ENCODE measurements at places on chromosomes 2 and 18. TPM values are rescaled to one million over a fixed set of nuclear protein-coding genes. Genes with fewer than 3 reads are reported as not detected.

DNA sequence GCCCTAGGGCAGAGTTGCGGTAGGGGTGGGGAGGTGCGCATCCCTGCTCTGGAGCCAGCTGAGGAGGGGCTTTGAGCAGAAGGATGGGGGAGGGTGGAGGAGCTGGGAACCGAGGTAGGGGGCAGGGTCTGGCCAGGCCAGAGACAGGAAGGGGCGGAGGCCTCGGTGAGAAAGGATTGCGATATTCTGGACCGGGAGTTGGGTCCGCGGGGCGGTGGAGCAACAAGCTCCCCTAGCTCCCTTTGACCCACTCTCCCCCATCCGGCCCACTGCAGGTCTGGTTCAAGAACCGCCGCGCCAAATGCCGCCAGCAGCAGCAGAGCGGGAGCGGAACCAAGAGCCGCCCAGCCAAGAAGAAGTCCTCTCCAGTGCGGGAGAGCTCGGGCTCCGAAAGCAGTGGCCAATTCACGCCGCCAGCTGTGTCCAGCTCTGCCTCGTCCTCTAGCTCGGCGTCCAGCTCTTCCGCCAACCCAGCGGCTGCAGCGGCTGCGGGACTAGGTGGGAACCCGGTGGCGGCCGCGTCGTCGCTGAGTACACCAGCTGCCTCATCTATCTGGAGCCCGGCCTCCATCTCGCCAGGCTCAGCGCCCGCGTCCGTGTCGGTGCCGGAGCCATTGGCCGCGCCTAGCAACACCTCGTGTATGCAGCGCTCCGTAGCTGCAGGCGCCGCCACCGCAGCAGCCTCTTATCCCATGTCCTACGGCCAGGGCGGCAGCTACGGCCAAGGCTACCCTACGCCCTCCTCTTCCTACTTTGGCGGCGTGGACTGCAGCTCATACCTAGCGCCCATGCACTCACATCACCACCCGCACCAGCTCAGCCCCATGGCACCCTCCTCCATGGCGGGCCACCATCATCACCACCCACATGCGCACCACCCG is 4.8 kb downstream of the OTX1 start:
- H3K4me3 ChIP-seq, result no peak overlapping the region
- H3K27ac ChIP-seq, result no peak overlapping the region
- peaks cover 57% of the 10 kb centered on the region for H3K27me3 ChIP-seq
- no peaks in the 10 kb centered on the region for H3K4me1 ChIP-seq

- DNase-seq, result no peak
- H3K4me3 ChIP-seq, result no peak overlapping the region
- H3K27me3 ChIP-seq, result no peaks in the 10 kb centered on the region
- H3K27ac ChIP-seq, result no peak overlapping the region
- no peaks in the 10 kb centered on the region for H3K36me3 ChIP-seq
- H3K4me1 ChIP-seq, result no peaks in the 10 kb centered on the region
Measured at GRCh38 chr2:5472673-5473072, 219.5 kb upstream of the SOX11 start.

DNA sequence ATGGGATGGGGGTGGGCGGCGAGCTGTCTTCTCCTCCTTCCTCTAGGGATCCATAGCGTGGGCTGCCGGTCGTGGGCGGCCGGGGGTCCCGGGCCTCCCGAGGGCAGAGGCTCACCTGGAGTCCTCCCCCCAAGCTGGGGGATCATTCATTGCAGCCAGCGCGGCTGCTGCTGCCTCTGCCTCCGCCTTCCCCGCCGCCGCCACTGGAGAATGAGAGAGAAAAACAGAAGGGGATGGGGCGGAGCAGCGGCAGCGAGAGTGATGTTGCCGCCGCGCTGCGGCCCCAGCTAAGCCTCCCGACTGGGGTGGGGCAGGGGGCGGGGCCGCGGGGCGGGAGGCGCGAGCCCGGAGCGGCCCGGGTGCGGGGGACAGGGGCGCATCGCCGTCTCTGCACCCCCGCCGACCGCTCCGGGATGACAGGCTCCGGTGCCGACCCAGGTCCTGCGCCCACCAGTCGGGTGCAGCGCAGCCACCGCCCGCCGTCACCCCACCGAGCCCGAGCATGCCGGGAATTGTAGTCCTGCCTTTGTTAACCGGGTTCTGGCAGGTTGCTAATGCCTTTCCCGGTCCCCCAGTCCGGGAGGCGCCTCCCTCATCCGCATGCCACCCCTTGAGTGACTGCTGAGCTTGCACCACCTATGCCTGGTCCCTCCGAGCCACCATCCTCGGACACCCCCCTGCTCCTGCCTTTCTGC is at the start of gene KIF3C:
Gene KIF3C, minus strand, starts transcription at position 225 of the 695 bp plus-strand sequence. CDS start 580 bp downstream, outside the sequence.
- H3K4me1 ChIP-seq, result peaks cover 5% of the 10 kb centered on the region
- no peaks in the 10 kb centered on the region for H3K27me3 ChIP-seq
- DNase-seq, result peak; percentile 70
- peak within 1 kb of the TSS; percentile 69 for H3K27ac ChIP-seq
- peak within 1 kb of the TSS; percentile 68 for H3K4me3 ChIP-seq
- H3K36me3 ChIP-seq, result no peaks in the 10 kb centered on the region

Gene POTEI
- total RNA-seq, result 0.26 TPM

DNA sequence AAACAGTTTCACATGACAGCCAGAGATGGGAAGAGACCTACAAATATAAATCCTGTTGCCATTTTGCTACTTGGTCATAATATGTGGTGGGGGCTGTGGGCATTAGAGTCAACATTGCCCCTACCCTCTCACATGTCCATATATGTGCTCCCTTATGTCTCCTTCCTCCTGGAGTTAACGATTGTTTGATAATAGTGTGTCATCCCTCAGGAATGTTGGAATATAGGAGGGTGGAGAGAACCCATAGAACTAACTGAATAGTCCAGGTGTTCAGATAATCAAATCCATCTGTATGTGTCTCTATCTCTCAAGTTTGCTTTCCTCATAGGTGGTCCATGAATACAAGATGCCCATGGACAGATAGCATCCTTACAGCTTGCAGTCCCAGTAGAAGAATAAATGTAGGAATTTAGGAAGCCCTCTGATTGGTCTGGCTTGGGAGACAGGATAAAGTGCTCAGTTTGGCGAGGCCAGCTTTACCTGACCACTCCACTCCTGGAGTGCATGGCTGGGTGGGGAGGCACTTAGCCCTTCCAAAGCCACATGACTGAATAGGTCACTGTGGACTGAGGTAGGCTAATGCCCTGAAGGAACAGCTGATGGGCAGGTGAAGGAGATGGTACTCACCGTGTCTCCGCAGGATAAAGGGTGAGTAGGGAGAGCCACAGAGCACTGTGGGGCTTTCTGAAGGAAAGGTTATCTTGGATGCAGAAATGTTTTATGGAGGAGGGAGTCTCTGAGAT is 166.9 kb downstream of the CDCA7 start:
- DNase-seq, result no peak
- no peak overlapping the region for H3K27ac ChIP-seq
- H3K4me3 ChIP-seq, result no peak overlapping the region
- H3K27me3 ChIP-seq, result no peaks in the 10 kb centered on the region

Gene NAT8
- total RNA-seq, result not detected

DNA sequence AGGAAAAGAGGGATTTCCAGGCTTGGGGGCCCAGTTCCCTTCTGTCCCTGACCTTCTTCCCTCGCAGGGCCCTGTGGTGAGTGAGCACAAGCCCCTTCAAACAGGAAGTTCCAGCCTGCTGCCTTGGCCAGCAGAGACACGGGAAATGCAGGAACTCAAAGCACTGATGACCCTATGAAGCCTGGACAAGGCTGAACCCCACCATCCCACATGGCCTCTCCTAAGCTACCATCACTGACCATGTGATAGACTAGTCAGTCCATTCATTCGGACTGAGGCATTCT is 196.4 kb downstream of the TNS1 start:
- no peak for DNase-seq
- no peaks in the 10 kb centered on the region for H3K27me3 ChIP-seq
- no peak overlapping the region for H3K4me3 ChIP-seq
- peak overlapping the region; percentile 51 for H3K27ac ChIP-seq
- no peaks in the 10 kb centered on the region for H3K36me3 ChIP-seq

- no peaks in the 10 kb centered on the region for H3K27me3 ChIP-seq
- H3K4me1 ChIP-seq, result peaks cover 17% of the 10 kb centered on the region
- no peaks in the 10 kb centered on the region for H3K36me3 ChIP-seq
- peak overlapping the region; percentile 45 for H3K4me3 ChIP-seq
- no peak overlapping the region for H3K27ac ChIP-seq
Measured at GRCh38 chr2:219553168-219553417, 9.3 kb downstream of the TMEM198 start.

DNA sequence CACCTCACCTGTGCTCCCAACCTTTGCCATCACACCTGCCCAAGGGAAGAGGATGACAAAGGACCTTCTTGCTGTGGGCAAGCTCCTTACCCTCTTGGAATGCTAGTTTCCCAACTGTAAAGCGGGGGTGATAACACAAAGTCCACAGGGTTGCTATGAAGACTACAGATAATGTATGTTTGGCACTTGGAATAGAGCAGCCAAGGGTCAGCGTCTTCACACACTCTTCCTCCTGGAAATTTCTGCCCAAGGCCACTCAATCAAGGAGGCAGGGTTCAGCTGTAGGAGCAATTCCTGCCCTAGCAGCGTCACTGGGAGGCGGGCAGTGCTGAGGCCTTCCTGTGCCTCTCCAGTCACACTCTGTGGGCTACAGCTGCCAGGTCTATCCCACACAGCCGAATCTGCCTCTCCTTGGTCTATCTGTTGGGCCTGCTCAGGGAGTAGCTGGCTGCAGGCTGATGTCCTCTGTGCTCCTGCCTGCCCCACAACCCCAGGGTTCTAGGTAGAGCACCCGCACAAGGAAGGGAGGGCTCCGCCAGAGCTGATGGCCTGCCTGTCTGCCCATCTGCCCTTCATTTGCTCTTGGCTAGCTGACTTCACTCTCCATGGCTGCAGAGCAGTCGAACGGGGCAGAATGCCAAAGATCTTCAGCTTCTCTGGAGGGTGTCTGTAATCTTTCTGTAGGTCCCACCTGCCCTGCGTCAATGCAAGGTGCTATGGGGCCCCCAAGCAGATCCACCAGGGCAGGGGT is 91.9 kb downstream of the MRO start:
- DNase-seq, result no peak
- no peaks in the 10 kb centered on the region for H3K36me3 ChIP-seq
- H3K4me1 ChIP-seq, result no peaks in the 10 kb centered on the region
- H3K27me3 ChIP-seq, result no peaks in the 10 kb centered on the region
- no peak overlapping the region for H3K4me3 ChIP-seq

GRCh38 chr2:42139101-42139500 is 30.1 kb upstream of the EML4 start:
- H3K4me1 ChIP-seq, result no peaks in the 10 kb centered on the region
- H3K36me3 ChIP-seq, result no peaks in the 10 kb centered on the region
- H3K4me3 ChIP-seq, result no peak overlapping the region
- no peak for DNase-seq
- peak overlapping the region; percentile 52 for H3K27ac ChIP-seq
- H3K27me3 ChIP-seq, result no peaks in the 10 kb centered on the region

DNA sequence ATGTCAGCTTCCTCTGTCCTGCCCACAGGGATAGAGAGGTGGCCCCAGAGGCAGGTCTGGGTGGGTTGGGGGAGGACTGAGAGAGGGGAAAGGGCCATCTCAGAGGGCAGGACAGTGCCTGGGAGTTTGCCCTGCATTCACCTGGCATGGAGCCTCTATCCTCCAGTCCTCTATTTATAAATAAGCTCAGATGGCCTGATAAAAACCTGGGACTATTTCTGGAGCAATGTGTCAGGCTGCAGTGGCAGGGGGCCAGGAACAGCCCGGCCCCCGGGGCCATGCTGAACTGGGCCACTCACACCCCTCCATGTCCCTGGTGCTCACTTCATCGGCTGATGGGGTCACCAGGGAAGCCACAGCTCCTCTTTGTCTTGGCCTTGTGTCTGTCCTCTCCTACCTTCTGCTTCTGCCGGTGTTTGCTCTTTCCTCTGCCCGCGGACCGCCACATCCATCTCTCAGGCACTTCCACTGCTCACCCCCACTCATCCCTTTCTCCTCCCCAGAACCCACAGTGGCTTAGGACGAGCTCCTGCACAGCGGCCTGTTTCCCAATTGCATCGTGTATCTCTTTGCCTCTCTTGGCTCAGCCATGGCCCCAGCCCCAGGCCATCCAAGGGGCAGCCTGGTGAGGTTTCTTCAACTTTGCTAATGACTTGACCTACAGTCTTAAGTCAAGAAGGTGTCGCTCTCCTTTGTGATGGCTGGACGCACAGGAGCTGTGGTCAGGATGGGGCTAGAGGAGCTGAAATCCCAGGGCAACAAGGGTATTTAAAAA is 38.8 kb downstream of the SCTR start:
- H3K4me1 ChIP-seq, result no peaks in the 10 kb centered on the region
- no peaks in the 10 kb centered on the region for H3K27me3 ChIP-seq
- H3K4me3 ChIP-seq, result no peak overlapping the region
- no peaks in the 10 kb centered on the region for H3K36me3 ChIP-seq
- no peak for DNase-seq

Gene MC2R
- total RNA-seq, result not detected

- no peak for DNase-seq
- peak overlapping the region; percentile 43 for H3K27ac ChIP-seq
- H3K36me3 ChIP-seq, result no peaks in the 10 kb centered on the region
- no peak overlapping the region for H3K4me3 ChIP-seq
Measured at GRCh38 chr2:65070172-65070830, 14.1 kb downstream of the CEP68 start.

- DNase-seq, result no peak
- H3K27me3 ChIP-seq, result no peaks in the 10 kb centered on the region
- H3K4me3 ChIP-seq, result no peak overlapping the region
- no peaks in the 10 kb centered on the region for H3K4me1 ChIP-seq
- no peak overlapping the region for H3K27ac ChIP-seq
- no peaks in the 10 kb centered on the region for H3K36me3 ChIP-seq
Measured at GRCh38 chr2:24072259-24072658, 3.9 kb downstream of the SF3B6 start.

GRCh38 chr18:59357928-59358327 is 1.1 kb downstream of the LMAN1 start:
- H3K36me3 ChIP-seq, result peaks cover 2% of the 10 kb centered on the region
- no peak for DNase-seq
- H3K4me1 ChIP-seq, result no peaks in the 10 kb centered on the region

- H3K27me3 ChIP-seq, result no peaks in the 10 kb centered on the region
- no peaks in the 10 kb centered on the region for H3K36me3 ChIP-seq
- DNase-seq, result no peak
- no peak overlapping the region for H3K4me3 ChIP-seq
- H3K4me1 ChIP-seq, result no peaks in the 10 kb centered on the region
Measured at GRCh38 chr2:241289597-241289996, 25.9 kb downstream of the HDLBP start.

Measured in uterus (tissue), 4 donors.